Suppressor macrophage (primary cell): ENCODE measurements at places on chromosomes 6 and 20.

GRCh38 chr20:62168061-62168460, 14.8 kb upstream of the MTG2 start:
- DNase-seq: no peak

- no peak for DNase-seq
Observed at GRCh38 chr20:38338849-38339520, 7.3 kb upstream of the LBP start.

DNA sequence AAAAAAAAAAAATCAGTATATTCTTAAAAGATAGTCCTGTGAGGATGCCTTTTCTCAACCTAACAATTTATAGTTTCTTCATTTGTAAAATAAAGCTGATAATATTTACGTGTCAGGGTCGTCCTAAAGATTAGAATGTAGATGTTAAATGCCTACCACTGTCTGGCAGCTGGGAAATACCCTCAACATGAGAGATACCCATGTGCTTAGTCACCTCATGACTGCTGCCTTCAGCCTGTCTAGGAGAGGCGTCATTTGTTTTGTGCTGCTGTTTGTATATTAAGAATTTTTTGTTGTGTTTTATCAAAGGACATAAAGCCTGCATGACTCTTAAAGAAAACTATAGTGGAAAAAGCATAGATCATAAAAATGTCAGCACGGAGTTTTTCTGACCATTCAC, 9.5 kb downstream of the FAM120B start:
- DNase-seq: no peak

DNA sequence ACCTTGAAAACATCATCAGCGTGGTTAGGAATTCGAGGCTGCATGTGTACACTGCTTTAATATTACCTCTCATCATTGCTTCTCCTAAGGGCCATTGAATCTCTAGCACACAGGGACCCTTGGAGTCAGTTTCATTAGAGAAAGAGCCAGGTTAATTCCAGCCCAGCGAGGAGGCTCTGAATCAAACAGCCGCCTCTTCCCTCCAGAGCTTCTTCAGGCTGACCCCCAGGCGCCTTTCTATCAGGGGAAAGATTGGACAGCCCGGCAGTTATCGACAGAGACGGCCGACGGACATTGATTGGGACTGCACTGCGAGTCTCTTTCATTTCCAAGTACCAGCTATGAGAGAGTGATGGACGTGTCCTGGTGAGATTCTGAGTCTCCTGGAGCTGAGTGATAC, 159.2 kb downstream of the ANKRD60 start:
- DNase-seq: no peak

GRCh38 chr6:169190144-169190584, 63.5 kb downstream of the THBS2 start:
- no peak for DNase-seq

GRCh38 chr6:170073846-170074245, 217.0 kb downstream of the DLL1 start:
- DNase-seq: peak; percentile 15

DNA sequence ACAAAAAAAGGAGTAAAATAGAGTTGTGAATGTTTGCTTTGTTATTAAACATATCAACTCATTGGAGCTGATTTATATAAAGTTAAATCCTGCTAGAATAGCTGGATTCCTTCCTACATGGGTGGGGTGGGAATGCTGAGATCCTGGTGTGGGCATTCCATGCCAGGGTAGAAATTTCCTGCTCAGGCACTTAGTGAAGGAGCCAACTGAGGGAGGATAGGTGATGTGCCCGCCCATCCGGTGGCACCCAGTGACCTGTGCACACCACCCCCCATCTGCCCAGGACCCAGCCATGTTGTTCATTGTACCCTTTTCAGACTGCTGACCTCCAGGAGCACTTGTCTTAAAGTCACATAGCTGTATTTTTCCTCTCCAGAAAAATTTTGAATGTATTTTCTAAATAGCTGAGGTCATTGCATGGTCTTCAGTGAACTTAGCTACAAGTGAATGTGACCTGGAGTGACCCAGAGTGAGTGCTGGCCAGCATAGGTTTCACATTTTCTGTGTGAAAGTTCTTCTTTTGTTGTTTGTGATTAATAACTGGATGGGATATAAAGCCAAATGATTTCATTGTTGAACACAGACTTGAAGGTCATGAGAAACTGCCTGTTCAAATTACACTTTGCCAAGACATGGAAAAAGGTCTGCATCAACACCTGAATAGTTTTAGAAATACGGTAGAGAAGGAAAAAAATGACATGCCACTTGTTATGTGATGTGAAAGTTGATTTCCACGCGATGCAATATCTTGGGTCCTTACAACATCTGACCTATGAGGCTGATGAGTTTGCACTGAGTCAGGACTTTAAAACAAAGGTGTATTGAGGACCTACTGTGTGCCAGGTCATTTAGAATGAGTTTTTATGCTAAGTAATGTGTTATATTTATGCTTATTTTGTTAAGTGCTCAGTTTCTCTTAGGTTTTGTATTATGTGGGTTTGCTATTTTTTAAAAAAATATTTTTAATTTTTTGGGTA, 77.2 kb downstream of the UTRN start:
- peak; percentile 73 for DNase-seq

DNA sequence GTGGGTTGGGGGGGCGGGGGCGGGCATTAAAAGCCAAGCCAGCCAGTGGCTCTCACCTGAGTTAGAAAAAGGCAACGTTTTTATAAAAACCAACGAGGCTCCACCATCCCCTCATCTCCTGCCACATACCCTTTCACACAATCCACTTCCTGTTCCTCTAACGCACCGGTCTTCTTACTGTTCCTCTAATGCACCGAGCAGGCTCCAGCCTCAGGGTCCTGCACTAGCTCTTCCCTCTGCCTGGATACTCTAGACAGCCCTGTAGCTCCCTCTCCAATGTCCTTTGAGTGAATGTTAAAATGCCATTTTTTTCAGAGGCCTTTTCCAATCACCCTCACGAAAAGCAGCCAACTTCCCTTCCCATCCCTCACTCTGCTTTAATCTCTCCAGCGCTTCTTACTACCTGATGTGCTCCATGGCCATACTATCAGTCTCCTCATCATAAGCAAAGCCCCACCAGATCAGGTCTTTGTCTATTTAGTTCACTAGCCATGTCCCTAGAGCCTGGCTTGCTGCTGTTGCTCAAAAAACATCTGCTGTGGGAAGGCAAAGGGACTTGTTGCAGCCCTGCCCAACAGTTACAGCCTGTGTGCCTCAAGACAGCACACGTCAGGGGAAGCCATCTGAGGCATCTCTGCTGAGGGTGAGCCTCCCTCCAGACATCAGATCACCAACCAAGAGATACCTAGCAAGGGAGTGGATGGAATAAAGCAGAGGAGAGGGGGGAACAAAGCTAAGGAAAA, 3.9 kb downstream of the FKBP1A start:
- peak; percentile 61 for DNase-seq

- DNase-seq: no peak
Observed at GRCh38 chr6:111996144-111996865, 57.6 kb upstream of the CCN6 start.
